ENCODE measurements at places on chromosomes 16 and 17.

DNA sequence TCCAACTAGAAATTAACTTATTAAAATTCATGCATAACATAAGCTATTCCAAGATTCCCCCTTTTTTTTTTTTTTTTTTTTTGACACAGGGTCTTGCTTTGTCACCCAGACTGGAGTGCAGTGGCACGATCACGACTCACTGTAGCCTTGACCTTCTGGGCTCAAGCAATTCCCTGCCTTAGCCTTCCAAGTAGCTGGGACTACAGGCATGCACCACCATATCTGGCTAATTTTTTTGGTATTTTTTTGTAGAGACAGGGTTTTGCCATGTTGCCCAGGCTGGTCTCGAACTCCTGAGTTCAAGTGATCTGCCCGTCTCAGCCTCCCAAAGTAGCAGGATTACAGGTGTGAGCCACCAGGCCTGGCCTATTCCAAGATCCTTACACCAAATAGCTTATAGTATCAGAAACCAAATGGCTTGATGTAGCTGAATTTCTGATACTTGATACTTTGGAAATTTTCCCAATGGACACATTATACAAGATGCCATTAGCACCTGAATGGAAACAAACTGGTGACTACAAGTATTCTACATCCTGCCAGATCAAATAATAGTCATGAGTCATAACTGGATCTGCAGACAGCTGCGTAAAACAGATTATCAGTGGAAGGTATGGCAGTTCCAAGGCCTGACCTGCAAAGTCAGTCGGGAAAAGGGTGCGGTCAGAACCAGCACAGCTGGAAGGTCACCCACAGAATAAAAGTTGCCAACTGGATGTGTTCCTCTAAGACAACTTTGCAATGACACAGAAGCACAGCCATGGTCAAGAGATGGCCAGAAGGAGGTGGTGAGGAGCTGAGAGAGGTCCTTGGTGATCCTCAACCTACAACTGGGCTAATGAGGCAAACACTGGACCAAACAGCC, 14.5 kb downstream of the TUBG1 start:
- DNase-seq, result peak; percentile 92

DNA sequence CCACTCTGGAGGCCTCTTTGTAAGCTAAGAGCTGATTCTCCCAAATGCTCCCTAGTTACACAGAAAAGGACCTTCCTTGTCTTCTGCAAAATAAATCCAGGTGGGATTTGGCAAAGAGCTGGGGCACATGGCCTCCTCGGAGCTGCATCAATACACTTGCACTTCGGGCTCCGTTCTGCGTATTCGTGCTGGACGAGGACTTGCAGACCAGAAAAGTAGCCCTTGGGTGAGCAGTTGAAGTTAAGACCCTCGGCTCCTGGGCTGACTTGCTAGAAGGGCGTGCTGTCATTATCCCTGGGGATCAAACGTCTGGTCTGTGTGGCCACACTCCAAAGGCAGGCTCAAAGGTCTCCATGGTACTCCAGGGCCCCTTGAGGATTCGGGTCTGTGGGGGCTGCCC, 144.2 kb upstream of the RPH3AL start:
- DNase-seq, result no peak

- no peak for DNase-seq
Observed at GRCh38 chr17:19539040-19539399, 5.4 kb downstream of the SLC47A1 start.

- DNase-seq, result peak; percentile 37
Observed at GRCh38 chr16:25838724-25839186, 147.0 kb downstream of the HS3ST4 start.

- no peak for DNase-seq
Observed at GRCh38 chr17:38705523-38705802, 390 bp downstream of the MLLT6 start.

DNA sequence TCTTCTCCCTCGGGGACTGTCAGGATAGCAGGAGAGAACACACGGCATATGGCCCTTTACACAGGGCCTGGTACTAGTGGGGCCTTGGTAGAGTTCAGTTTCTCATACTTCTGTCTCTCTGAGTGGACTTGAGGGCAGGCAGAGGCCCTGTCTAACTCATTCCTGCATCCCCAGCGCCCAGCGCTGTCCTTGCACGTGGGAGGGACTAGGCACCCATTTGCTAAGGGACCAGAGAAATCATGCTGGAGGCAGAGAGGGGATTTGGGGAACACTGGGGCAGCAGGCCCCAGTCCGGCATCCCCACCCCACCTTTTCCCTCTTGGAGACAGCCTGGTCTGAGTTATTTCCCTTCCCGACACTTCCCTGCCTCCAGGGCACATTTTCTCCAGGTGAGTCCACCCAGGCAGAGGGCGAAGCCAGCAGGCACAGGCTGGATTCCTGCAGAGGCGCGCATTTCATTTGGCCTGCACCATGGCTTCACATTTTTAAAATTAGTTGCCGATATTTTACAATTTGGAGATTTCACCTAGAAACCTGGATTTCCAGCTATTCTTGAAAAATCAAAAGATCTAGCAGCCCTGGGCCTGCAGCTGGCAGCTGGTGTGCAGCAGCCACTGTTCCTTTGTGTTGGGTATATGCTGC, 9.7 kb upstream of the NKD1 start:
- DNase-seq, result peak; percentile 71

GRCh38 chr17:79990704-79991103, 45.0 kb downstream of the TBC1D16 start:
- DNase-seq, result no peak

GRCh38 chr17:59073972-59074371, 32.7 kb downstream of the TRIM37 start:
- DNase-seq, result no peak

GRCh38 chr16:81931927-81932326, 79.3 kb downstream of the SDR42E1 start:
- DNase-seq, result no peak

GRCh38 chr17:48724251-48725003, 1.4 kb downstream of the PRAC2 start:
- DNase-seq, result peak; percentile 50

DNA sequence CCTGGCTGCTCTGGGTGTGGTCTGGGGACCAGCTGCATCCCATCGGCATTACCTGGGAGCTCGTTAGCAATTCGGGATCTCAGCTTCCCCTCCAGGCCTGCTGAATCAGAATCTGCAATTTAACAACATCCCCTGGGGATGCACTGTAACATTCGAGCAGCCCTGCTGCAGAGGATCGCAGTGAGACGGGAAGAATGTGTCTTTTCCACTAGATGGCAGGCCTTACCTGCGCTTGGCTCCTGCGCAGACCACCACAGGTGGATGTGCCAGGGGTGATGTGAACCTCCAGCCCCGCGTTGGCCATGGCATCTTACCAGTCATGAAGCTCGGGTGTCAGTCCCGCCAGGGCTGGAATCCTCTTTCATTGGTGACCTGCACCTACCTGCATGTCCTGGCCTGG, 209.9 kb downstream of the PRKCB start:
- no peak for DNase-seq

GRCh38 chr16:81403601-81404391, 40.8 kb upstream of the CMIP start:
- peak; percentile 80 for DNase-seq

- no peak for DNase-seq
Observed at GRCh38 chr16:58815181-58815888, 81.2 kb upstream of the GOT2 start.

DNA sequence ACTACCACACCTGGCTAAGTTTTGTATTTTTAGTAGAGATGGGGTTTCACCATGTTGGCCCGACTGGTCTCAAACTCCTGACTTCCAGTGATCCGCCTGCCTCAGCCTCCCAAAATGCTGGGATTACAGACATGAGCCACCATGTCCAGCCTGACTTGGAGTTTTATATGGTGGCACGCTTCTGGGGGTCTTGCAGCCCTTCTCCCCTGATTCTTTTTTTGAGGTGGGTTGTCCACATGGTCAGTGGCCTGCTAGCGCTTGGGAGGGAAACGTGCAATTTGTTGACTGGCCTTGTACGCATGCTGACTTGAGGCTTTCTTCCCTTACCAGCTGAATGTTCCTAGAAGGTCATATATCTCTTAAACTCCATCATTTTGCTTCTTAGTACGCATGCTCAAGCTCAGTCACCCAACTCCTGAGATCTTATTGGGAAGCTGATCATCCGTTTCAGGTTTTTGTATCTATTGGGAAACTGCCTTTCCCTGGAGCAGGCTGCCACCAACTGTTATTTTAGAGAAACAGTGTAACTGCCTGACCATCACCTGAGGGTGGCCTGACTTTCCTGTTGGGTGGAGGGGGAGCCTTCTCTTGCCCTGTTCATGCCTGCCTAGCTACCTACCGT, 13.7 kb upstream of the LDHD start:
- DNase-seq, result no peak

- DNase-seq, result no peak
Observed at GRCh38 chr17:78411241-78411857, 32.9 kb downstream of the PGS1 start.

- peak; percentile 78 for DNase-seq
Observed at GRCh38 chr17:17666111-17666714, 15.0 kb upstream of the RAI1 start.

GRCh38 chr17:10646392-10646990, 10.6 kb downstream of the MYH3 start:
- no peak for DNase-seq

DNA sequence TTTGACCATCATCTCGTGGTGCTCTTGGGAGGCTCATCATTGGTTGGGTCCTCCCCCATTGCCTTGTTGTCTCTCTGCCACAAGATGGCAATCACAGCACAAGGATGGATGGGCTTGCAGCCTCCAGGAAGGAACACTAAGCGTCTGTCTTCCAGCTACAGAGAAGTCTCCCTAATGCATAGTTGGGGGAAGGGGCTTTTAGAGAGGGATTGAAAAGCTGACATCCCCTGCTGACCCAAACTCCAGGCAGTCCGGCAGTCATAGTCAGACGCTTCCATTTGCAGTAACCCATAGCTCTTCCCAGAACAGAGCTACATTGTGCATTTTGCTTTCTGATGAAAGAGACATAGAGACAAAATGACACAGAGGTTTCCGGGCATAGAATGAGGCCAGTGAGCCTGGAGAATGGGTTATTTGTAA, 111.4 kb downstream of the UTP18 start:
- DNase-seq, result peak; percentile 6

GRCh38 chr16:77043076-77043475, 147.9 kb upstream of the MON1B start:
- no peak for DNase-seq

DNA sequence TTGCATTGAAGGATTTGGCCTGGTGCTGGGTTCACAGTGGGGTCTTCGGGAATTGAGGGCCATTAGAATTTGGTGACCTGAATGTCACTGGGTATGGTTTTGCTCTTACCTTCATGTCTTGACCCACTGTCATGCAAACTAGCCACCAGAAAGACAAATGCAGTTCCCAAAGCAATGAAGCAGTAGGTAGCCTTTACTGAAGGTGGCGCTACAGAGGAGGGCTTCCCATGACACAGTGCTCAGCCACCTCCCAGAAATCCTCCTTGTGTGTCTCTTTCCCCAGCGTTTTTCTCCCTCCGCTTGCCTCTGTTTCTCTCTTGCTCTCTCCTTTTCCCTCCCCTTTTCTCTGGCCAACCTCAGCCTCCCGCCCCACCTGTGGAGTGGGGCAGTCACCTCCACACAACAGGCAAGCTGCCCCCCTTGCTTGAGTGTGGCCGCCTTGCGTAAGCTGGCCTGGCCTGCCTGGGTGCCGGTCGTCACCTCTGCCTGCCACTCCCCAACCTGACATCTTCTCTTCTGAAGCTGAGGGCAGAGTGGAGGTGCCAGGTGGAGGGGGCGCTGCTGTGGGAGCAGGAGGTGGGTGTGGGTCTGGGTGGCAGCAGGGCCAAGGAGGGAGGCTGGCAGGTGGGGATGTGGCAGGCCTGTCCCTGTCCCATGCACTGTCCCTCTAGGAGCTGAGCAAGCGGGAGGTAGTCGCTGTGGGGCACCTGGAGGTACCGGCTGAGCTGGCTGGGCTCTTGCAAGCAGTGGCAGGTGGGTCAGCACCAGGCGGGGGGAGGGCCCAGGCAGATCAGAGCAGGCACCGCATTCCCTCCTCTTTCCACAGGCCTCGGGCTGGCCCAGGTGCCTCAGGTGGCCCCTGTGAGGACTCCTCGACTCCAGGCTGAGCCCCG, 34.7 kb downstream of the MYO15A start:
- DNase-seq, result no peak

Data from PC-9 (cell line).